K562 (cell line): ENCODE measurements at places on chromosomes 3 and 15. TPM values are rescaled to one million over a fixed set of nuclear protein-coding genes. Genes with fewer than 3 reads are reported as not detected.

DNA sequence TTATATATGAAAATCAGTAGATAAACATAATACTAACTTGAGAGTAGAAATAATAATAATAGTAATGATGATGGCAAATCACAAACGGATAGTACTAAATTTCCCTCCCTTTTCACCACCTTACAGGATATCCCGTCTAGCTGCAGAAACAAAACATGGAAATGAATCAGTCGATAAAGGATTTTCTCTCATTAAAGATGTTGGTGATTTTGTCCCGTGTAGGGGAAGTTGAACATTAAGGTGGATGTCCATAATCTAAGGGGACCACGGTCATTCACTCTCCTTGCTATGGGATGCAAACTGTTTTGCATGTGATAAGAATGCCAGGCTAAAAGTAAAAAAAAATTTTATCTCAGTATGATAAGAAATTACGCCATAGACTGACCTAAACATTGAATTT lies 1027.7 kb upstream of the NR2F2 start:
- H3K36me3 ChIP-seq: no peaks in the 10 kb centered on the region
- H3K4me1 ChIP-seq: no peaks in the 10 kb centered on the region
- no peak overlapping the region for H3K4me3 ChIP-seq
- no peak overlapping the region for H3K27ac ChIP-seq

- no peaks in the 10 kb centered on the region for H3K27me3 ChIP-seq
- no peak for DNase-seq
- peaks cover 20% of the 10 kb centered on the region; the same call in 1 of the 2 replicates for H3K4me1 ChIP-seq
Measured at GRCh38 chr15:63918317-63918672, 84.5 kb upstream of the HERC1 start.

- no peaks in the 10 kb centered on the region for H3K4me1 ChIP-seq
- H3K27ac ChIP-seq: no peak overlapping the region
- H3K36me3 ChIP-seq: no peaks in the 10 kb centered on the region
- no peaks in the 10 kb centered on the region for H3K27me3 ChIP-seq
- no peak overlapping the region for H3K4me3 ChIP-seq
Measured at GRCh38 chr3:139638518-139638917, 39.3 kb downstream of the NMNAT3 start.

DNA sequence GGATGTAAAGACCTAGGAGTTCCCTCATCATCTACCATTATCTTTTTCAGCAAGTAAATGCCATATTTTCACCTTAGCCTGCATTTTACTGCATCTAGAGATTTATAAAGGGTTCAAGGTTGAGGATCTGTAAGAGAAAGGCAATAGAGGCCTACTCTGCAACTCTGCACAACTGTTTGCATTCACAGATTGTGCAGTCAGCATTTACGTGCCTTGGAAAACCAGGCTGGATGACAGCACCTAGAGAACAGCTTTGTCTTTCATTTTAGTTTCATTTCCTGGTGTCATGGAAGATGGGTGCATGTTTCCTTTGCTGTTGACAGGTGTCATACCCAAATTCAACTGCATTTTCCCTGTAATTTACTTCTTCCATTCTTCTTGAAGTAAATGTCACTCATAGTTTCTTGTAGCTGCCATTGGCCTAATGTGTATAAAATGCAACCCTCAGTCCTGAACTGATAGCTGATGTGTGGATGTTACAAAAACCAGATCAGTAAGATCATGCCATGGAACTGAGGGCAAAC lies 817.5 kb downstream of the SQOR start:
- H3K36me3 ChIP-seq: no peaks in the 10 kb centered on the region
- no peaks in the 10 kb centered on the region for H3K27me3 ChIP-seq
- H3K27ac ChIP-seq: no peak overlapping the region

DNA sequence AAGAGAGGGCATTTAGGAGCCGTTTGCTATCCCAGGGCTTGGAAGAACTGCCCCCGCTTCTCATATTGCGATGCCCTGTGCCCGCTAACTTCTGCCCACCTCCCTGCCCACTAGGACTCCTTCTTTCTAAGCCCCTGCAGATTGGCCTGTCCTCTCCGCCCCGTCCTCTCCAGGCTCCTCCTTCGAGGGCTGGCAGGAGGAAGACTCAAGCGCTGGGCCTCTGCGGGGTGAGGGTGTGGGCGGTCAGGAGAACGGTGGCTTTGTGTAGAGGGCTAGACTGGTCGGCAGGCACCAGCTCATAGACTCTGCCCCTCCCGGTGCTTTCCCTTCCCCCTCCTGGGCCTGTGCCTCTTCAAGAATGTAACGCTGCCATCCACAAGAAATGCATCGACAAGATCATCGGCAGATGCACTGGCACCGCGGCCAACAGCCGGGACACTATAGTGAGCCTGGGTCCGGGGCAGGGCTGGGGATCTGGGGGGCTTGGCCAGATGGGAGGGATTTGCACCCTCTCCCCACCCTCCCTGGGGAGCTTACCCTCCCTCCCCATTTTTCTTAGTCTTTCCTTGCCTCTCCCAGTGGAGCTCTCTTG lies 21.9 kb downstream of the PRKCD start:
- no peak for DNase-seq
- H3K4me1 ChIP-seq: no peaks in the 10 kb centered on the region; the same call in 1 of the 2 replicates
- peaks cover 13% of the 10 kb centered on the region; the same call in 1 of the 3 replicates for H3K36me3 ChIP-seq
- H3K27me3 ChIP-seq: no peaks in the 10 kb centered on the region
- no peak overlapping the region for H3K27ac ChIP-seq

- no peaks in the 10 kb centered on the region for H3K36me3 ChIP-seq
- DNase-seq: no peak
- H3K4me3 ChIP-seq: no peak overlapping the region
- H3K27me3 ChIP-seq: peaks cover 6% of the 10 kb centered on the region
Measured at GRCh38 chr15:60520013-60520824, 41.3 kb upstream of the ICE2 start.

GRCh38 chr15:89168316-89168833 lies 53.0 kb downstream of the RLBP1 start:
- DNase-seq: no peak
- peaks cover 14% of the 10 kb centered on the region; the same call in 2 of the 3 replicates for H3K4me1 ChIP-seq
- peak overlapping the region; percentile 62; the same call in 1 of the 3 replicates for H3K27ac ChIP-seq
- H3K4me3 ChIP-seq: no peak overlapping the region
- peaks cover 61% of the 10 kb centered on the region for H3K36me3 ChIP-seq
- H3K27me3 ChIP-seq: no peaks in the 10 kb centered on the region

DNA sequence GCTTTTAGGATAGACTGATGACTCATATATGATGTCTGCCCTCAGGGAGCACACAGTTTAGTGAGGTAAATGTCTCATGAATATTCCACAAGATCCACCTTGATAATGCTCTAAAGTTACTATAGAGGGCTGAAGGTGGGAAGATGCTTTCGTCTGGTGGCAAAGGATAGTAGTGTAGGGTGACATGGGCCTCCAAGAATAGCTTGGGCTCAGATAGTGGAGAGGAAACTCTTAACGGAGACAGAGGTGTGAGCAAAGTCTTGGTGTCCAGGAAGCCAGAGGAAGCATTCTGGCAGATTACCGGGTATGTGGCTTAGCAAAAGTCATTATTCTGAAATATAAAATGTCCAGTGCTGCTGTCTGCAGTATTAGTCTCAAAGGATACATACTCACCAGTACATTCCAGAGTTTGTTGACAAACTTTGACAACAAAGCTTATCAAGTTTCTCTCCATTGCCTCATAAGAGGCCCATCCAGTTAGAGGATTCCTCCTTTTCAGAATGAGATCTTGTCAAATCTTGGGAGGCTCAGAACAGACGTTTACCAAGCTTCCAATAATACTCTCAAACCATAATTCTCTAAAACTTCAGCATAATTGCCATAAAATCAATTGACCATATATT lies 316.7 kb downstream of the LPP start:
- no peaks in the 10 kb centered on the region for H3K27me3 ChIP-seq
- H3K36me3 ChIP-seq: no peaks in the 10 kb centered on the region
- H3K4me1 ChIP-seq: no peaks in the 10 kb centered on the region
- H3K27ac ChIP-seq: no peak overlapping the region
- no peak overlapping the region for H3K4me3 ChIP-seq
- DNase-seq: no peak

DNA sequence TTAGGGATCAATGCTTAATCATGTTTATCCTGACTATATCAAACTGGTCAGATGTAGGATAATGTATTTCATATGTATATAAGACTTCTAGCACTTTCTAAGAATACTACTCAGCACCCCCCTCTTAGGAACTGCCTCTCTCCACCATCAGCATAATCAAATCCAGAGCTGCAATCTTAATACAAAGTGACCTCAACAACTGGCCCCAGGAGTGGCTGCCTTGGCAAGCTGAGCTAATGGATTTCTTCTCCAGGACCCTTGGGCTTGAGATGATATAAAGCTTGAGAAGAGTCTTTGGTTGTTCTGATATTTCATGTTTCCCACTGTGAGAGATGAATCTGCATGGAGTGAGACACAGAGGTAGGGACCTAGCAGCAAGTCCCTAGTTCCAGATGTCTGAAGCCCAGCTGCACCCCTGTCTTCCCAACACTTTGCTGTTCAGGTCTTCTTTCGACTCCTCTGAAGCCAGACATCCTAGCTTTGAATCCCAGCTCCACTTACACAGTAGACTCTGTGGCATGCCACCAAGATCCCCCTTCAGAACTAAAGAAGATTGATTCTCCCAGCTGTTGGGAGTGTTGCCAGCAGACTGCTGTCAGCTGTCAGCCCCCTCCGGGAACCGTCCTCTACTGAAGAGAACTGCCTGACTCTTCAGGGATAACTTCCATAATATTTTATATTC lies 309.3 kb upstream of the UBE2E2 start:
- H3K4me1 ChIP-seq: no peaks in the 10 kb centered on the region
- DNase-seq: no peak
- no peaks in the 10 kb centered on the region for H3K36me3 ChIP-seq
- H3K27me3 ChIP-seq: no peaks in the 10 kb centered on the region
- no peak overlapping the region for H3K27ac ChIP-seq

DNA sequence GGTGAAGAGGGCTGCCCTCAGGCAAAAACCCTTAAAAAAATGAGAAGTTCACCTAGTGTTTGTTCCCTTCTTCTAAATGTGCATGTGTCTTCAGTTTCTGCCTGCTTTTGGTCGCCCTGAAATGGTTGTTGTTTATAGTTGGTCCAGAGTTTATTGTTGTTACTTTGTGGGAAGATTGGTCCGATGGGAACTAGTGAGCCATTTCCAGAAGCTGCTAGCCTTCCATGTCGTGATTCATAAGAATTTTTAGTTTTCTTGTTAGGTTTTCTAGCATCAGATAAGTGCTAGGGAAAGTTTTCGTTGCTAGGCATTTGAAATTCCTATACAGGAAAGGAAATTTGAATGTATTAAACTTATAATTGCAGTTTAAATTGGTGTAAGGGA lies 33.7 kb downstream of the IFT122 start:
- DNase-seq: no peak
- no peaks in the 10 kb centered on the region for H3K27me3 ChIP-seq
- no peak overlapping the region for H3K27ac ChIP-seq
- no peaks in the 10 kb centered on the region; the same call in 1 of the 2 replicates for H3K4me1 ChIP-seq
- H3K36me3 ChIP-seq: peaks cover 20% of the 10 kb centered on the region; the same call in 2 of the 3 replicates
- H3K4me3 ChIP-seq: no peak overlapping the region

DNA sequence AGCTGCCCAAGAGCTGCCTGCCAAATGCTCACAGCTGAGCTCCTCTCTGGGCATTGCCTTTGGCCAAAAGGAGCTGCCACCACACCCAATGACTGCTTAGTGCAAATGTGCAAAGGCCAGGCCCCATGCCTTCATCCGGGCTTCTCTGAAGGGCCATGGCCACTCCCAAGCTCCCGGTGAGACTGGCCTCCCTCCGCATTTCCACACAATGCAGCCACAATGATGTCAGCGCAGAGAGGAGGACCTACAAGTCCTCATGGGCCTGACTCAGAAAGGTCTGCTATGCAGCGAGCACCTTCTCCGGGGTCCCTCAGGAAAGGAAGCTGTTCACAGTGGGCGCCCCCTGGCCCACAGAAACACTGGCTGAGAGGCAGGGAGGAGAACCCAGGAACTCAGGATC lies 12.7 kb downstream of the OXTR start:
- H3K27ac ChIP-seq: no peak overlapping the region
- DNase-seq: no peak
- no peak overlapping the region for H3K4me3 ChIP-seq
- H3K4me1 ChIP-seq: no peaks in the 10 kb centered on the region

DNA sequence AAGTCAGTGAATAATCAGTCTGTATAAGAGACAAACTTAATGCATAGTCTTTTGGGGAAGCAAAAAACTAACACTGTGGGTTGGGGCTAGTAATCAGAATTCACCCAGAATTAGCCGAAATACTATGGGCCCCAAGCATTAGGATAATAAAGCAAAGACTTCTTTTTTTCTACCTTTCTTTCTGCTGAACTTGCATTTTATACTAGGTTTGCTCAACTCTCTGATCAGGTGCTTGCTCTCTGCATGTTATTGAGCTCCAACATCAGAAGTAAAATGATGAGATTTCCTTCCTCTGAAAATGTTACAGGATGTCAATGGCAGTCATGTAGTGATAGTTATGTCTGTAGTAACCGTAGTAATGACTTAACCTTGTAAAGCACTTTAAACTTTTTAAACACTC lies 216.6 kb downstream of the KCNMB2 start:
- no peak for DNase-seq
- no peak overlapping the region for H3K27ac ChIP-seq
- H3K27me3 ChIP-seq: no peaks in the 10 kb centered on the region
- no peaks in the 10 kb centered on the region for H3K36me3 ChIP-seq
- no peaks in the 10 kb centered on the region for H3K4me1 ChIP-seq

DNA sequence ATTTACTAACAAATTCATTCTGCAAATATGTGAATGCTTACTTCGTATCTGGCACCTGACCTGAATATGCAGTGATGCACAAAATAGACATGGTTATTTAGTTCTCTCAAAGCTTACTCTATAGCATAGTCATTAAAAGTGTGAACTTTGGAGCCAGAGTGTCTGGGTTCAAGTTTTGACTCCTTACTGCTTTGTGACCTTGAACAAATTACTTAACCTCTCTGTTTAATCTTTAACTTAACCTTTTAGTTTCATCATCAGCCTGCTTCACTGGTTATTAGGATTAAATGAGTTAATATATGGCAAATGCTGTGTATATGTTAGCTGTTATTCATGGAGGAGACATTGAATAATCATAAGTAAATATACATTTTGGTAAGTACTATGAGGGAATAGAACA lies 12.1 kb upstream of the MGA start:
- no peak overlapping the region for H3K27ac ChIP-seq
- no peak overlapping the region for H3K4me3 ChIP-seq
- no peaks in the 10 kb centered on the region for H3K36me3 ChIP-seq

GRCh38 chr3:66150977-66151376 lies 69.8 kb upstream of the SLC25A26 start:
- H3K27ac ChIP-seq: no peak overlapping the region
- no peaks in the 10 kb centered on the region for H3K27me3 ChIP-seq
- no peaks in the 10 kb centered on the region for H3K36me3 ChIP-seq

DNA sequence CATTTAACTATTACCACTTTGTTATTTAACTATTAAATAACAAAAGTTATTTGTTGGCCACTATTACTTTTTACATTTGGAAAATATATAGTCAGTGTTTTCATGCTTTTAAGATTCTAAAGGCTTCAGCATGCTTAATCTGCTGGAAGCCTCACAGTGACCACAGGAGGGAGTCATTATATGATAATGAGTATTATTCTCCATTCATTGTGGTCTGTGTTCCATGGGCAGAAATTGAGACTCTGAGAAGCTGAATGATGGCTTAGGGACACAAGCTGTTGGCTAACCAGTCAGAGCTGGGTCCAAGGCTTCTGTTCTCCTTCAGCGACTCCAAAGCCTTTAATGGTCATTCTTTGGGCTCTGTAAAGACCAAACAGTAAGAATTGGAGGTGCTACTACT lies 64.7 kb downstream of the BFSP2 start:
- no peak for DNase-seq
- H3K27me3 ChIP-seq: peaks cover 9% of the 10 kb centered on the region; the same call in 1 of the 3 replicates
- no peaks in the 10 kb centered on the region for H3K36me3 ChIP-seq
- no peak overlapping the region for H3K27ac ChIP-seq
- H3K4me3 ChIP-seq: no peak overlapping the region

- DNase-seq: no peak
- H3K4me3 ChIP-seq: no peak overlapping the region
- peaks cover 29% of the 10 kb centered on the region for H3K4me1 ChIP-seq
- H3K27me3 ChIP-seq: peaks cover 77% of the 10 kb centered on the region
Measured at GRCh38 chr3:13062647-13063046, 10.6 kb downstream of the IQSEC1 start.

BSN gene
- total RNA-seq: 1.2 and 1.5 TPM in 2 replicates

CIB2 gene
- total RNA-seq: 18.3 and 22.9 TPM in 2 replicates

P3H2 gene
- total RNA-seq: 0.22 and 0.40 TPM in 2 replicates

GOLGA8R gene
- total RNA-seq: 0.04 and 0.11 TPM in 2 replicates

VGLL3 gene
- 0.02 and 0.09 TPM in 2 replicates for total RNA-seq
